ENCODE measurements at places on chromosomes 1 and 21.

DNA sequence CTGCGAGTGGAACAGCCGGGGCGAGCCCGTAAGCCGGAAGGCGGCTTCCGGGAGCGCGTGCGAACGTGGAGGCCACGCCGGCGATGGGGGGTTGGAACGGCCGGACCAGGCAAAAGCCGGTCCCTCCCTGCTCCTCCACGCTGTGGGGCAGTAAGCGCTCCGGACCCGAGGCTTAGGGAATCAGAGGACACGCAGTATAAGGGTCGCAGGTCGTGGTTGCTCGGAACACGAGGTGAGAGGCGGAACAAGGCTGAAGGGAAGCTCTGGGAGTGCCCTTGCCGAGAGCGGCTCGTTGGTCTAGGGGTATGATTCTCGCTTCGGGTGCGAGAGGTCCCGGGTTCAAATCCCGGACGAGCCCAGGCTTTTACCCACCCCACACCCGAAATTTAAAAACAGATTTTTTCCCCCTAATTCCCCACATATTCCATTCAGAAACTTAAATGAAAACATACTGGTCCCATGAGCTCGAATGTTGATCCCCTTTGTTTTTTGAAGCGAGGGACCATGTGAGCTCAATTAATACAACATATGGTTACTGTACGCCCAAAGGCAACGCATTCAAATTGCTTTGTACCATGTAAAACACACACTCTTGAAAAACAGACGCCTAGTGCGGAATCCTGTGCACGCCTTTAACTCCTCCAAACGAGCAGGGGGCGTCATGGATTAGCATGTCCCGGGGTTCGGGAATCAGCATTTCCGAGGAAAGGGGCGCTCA is 7.2 kb upstream of the MPZL1 start:
- DNase-seq = peak; percentile 70

- no peak for DNase-seq
Observed at GRCh38 chr1:208235982-208236761, 8.0 kb downstream of the PLXNA2 start.

GRCh38 chr1:230224101-230224960 is 157.3 kb downstream of the GALNT2 start:
- DNase-seq = no peak

- no peak for DNase-seq
Observed at GRCh38 chr1:18940303-18941020, 16.0 kb downstream of the IFFO2 start.

GRCh38 chr1:237938553-237938952 is 47.8 kb upstream of the ZP4 start:
- DNase-seq = no peak

All from activated CD4-positive, CD25-positive, alpha-beta regulatory T cell (primary cell).